CD14-positive monocyte (primary cell): ENCODE measurements at places on chromosomes 16 and 17.

GRCh38 chr17:49616086-49616485 is 40.4 kb downstream of the NXPH3 start:
- no peak for DNase-seq

- DNase-seq = no peak
Measured at GRCh38 chr17:58302919-58303585, 22.3 kb upstream of the MPO start.

DNA sequence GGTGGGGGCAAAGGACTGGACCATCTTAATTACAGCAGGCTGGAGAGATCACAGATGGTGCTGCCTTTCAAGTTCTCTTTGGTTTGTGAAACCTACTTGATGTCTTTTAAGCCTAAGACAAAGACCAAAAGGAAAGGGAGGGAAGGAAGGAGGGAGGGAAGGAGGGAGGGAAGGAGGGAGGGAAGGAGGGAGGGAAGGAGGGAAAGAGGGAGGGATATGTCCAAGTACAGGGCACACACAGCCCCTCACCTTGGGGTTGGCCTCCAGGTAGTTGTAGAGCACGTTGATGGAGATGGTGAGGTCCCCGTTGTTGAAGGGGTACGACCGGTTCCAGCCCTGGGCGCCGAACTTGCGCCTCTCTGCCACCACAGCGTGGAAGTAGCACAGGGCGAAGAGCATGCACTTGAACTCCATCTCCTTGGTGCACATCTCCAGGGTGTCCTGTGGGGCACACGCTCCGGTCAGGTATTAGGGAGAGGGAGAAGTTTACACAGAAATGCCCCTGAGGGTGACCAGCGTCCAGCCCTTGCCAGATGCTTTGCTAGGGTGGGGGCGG is 55.4 kb downstream of the PGS1 start:
- no peak for DNase-seq

- no peak for DNase-seq
Measured at GRCh38 chr17:50059256-50059655, 3.3 kb downstream of the ITGA3 start.
